ENCODE measurements at places on chromosomes 4 and X.
A peak's percentile ranks its signal among the peaks of the same experiment; 100 is the strongest.

DNA sequence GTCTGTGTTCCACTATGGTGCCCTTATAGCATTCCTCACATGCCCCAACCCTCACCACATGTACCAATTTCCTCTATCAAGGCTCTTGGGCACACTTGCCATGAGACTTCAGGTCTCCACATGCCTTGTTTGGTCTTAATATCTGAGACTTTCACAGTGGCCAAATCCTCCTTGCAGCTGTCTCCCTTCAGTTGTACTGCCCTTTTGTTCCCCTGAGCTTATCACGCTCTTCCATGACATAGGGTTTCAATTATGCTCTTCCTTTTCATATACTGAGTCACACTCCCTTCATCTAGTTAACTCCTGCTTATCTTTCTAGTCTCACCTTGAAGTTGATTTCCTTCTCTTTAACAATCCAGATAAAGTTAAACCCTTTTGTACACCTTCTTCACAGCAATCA is 212.9 kb downstream of the PDHA2 start:
- no peak for DNase-seq

GRCh38 chr4:94076498-94076897 is 131.2 kb upstream of the SMARCAD1 start:
- DNase-seq = no peak

GRCh38 chr4:97998203-97998602 is 145.1 kb downstream of the STPG2 start:
- DNase-seq = no peak

DNA sequence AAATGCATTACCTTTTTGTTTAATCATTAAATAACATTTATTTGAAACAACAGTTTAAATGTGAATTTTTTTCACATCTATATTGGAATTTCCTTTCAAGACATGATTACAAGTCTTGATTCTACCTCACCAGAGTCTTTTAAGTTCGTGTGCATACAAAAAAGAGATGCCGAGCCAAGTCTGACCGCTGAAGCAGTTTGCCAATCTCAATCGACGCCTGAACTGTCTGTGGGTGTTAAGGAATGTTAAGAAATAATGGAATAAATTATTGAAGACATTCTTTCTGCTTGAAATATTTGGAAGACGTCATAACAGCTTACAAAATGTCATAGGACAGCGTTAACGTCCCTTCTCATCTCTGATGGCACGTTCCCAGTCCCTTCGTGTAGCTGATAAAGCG is 27.9 kb upstream of the TNIP3 start:
- no peak for DNase-seq

DNA sequence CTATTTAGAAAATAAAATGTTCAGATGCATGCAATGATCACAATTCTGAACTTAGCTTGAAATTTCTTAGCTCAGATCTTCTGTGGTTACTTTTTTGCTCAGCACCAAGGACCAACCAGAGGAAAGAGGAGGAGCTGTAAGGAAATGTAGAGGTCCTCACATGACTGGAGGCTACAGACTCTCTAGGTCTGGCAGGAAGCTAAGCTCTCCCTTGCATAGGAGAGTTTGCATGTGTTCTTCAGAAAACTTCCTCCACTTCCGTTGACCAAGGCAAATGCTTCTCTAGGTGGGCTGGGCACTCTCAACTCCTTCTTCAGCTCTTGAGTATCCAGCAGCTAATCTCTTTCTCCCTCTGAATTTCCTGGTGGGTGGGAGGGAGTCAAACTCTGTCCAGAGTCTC is 119.6 kb downstream of the BTC start:
- DNase-seq = no peak

DNA sequence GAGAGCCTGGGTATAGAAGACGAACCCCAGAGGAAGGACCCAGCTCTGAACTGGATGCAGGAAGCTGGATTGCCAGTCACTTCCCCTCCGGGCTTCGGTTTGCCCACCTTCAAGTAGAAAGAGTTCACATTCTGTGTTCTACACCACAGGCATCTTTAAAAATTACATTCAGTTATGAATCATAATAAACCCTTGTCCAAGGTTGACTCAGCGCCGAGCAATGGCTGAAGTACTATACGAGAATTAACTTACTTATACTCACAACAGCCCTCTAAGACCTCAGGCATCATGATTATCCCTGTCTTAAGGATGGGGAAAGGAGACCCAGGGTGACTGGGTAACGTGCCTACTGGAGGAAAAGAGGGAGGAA is 72.5 kb downstream of the EVC2 start:
- DNase-seq = no peak

GRCh38 chr4:156805696-156806095 is 165.9 kb downstream of the PDGFC start:
- no peak for DNase-seq

GRCh38 chr4:114200026-114200425 is 220.6 kb upstream of the ARSJ start:
- DNase-seq = no peak

- DNase-seq = no peak
Observed at GRCh38 chr4:11589676-11590075, 161.0 kb upstream of the HS3ST1 start.

DNA sequence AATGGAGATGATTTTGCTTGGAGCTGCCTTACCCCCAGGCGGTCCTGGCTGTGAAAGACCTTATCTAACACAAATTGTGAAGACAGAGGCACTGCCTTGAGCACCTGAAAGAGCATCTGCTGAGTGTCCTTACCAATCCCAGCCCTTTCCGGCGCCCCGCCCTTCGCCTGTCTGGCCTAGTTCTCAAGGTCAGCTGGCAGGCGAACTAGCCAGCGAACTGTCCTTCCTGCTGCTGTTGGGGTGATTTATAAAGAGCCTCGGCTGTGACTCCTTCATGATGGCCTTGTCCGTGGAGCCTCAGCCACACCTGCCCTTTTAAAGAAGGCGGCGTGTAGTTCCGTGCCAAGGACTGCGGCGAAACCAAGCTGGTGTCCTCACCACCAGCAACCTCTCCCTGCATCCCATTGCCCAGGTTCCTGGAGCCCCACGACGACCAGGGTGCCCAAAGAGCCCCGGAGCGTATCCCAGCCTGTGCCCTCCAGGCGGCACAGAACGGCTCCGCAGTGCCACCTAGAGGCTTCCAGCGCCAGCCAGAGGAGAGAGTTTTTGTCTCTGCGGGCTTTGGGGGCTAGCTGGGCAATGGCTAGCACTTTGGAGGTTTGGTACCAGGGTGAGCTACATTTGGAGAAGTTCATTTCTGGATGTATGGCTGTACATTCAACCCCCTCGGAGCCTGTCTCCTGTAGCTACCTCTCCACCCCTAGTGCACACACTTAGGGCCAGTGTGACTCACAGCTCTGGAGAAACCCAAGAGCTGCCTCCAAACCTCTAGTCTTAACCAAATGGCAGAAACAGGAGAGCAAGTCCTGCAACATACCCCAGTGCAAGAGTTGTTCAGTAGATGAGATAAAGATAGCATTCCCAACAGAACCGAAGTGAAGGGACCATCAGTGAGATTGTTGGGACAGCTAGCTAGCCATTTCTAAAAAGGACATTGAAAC is 36.8 kb upstream of the VMA21 start:
- DNase-seq = peak; percentile 54

DNA sequence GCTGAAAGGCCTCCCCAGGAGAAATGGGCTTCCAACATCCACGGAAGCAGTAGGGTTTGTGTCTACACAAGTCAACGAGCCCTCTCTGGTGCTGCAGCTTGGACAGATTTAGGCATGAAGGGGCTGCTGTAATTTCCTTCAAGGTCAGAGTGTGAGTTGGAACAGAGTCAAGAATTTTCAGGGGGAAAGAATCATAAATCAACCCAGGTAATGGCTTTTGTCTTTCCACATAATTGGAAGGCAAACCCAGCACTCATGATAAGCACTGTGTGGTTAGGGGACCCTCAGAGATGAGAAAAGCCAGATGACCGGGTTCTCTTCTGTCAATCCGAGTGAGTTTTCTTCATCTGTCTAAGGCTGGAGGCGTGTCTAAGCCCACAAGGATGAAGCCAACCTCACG is 78.6 kb upstream of the MXRA5 start:
- DNase-seq = no peak

GRCh38 chr4:81470456-81471297 is 1.0 kb downstream of the RASGEF1B start:
- peak; percentile 54 for DNase-seq

DNA sequence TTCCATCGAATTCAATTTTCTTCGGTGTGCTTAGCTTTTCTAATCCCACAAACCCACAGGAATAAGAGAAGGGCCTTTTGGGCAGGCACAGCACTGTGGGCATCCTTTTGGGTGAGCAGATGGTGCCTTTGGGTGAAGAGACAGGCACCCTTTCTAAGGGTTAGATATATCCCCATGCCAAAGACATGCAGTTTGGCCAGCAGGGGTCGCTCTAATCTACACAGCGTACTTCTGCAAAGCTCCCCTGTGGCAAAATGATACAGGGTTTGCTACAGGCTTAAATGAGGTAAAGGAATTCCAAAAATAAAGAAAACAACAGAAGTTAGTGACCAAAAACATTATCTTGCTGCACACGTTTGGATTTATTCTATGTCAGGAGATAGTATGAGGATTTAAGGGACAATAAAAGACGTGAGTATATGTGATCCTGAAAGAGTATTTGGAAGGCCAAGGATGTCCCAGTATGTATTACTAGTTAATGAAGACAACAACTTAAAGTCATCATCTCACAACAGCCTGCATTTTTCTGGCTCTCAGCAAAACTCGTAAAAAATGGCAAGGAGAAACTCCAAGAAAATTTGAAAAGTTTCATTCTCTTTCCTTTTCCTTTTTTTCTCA is 49.5 kb downstream of the PHEX start:
- DNase-seq = peak; percentile 70

DNA sequence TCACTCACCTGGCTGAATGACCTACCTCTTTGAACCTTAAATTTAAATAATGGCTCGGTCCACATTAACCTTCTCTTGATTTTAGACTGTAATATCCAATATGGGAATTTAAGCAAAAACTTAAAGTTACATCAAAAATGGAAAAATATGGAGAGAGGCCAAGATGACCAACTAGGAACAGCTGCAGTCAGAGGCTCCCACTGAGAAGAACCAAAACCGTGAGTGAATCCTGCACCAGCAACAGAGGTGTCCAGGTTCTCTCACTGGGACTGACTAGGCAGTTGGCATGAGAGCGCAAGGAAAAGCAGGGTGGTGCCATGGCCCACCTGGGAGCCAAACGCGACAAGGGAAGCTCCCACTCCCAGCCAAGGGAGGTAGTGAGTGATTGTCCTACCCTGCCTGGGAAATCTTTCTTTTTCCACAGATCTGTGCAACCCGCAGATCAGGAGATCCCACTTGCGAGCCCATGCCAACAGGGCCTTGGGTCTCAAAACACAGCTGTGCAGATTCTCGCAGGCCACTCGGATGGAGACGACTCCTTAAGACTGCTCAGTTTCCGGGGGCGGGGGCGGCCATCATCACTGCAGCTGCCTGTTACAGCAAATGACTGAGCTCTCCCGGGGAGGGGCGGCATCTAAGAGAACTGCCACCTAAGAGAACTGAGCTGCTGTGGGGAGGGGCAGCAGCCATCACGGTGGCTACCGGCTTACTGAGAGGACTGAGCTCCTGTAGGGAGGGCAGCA is 343.4 kb downstream of the DMD start:
- DNase-seq = no peak

- no peak for DNase-seq
Observed at GRCh38 chrX:12292996-12293765, 154.9 kb downstream of the FRMPD4 start.

- no peak for DNase-seq
Observed at GRCh38 chr4:174318829-174319764, 35.4 kb downstream of the CEP44 start.

GRCh38 chr4:167359711-167360110 is 125.4 kb upstream of the SPOCK3 start:
- no peak for DNase-seq

- DNase-seq = no peak
Observed at GRCh38 chr4:110897784-110898183, 274.9 kb upstream of the PITX2 start.

DNA sequence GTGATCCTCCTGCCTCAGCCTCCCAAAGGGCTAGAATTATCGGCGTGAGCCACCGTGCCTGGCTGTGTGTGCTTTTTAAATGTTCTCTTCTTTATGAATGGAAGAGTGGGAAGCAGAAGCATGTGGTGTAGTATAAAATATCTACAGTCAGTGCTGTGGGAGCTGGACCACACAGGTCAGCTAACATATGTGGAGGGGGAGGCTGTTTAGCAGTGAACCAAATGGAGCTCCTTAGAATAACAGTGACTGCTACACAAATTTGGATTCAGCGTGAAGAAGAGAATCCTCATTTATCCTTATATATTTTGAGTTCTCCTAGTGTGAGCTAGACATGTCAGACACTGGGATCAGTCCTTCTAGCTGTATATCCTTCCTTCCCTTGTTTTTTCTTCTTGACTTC is 3.2 kb downstream of the SNX25 start:
- no peak for DNase-seq

- no peak for DNase-seq
Observed at GRCh38 chr4:7202411-7202810, 10.1 kb downstream of the SORCS2 start.

GRCh38 chrX:110114260-110114776 is 111.4 kb downstream of the TMEM164 start:
- DNase-seq = no peak

DNA sequence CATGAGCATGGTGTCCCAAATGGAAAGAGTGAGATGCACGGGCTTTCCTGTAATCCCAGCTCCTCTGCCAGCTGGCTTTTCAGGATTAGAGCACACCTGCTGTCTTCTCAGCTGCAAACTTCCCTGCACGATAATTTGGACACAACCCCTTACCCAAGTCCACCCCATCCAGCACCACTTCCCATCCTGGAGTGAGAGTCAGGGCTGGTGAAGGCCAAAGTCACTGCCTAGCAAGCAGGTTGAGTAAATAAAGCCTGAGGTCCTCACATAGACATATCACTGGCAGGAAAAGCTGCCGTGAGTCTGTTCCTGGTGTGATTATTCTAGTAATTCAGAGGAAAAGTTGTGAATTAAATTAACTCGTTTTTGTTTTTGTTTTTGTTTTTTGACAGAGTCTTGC is 113.9 kb upstream of the MBNL3 start:
- no peak for DNase-seq

DNA sequence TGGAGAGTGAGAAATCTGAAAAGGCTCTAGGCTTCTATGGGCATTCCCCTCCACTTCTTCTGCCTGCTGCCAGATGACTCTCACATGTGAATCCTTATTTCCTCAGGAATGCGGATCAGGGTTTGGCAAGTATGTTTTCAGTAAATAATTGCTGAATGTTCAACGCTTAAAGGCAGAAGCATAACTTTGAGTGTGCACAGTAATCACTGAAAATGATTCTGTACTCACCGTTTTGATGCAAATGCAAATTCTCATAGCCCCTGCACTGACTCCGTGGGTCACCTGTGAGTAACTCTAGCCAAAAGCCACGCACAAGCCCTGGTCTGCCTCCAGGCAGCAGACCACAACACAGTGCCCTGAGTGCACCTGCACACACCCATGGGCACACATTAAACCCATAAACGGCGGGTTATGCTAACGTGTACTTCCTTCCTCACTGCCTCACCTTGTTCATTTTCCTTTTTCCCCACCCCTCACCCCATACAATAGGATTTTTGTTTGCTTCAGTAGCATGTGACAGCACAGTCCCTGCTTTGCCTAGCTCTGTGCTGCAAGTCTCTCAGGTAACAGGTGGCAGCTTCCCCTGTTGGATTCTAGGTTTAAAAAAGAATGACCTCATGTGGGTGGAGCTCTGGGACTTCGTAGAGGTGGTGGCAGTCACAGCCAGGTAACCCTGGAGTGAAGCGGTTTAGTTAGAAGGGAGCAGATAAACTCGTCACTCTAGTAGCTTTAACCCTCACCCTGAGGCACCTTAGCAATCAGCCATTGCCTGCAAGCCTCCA is at the start of gene ARHGEF38:
TSS of gene ARHGEF38 (plus strand) at position 656 of the 782 bp plus-strand sequence. CDS start 146 bp downstream, outside the sequence.
- DNase-seq = no peak
